ENCODE measurements at places on chromosomes 16 and 17. TPM values are rescaled to one million over a fixed set of nuclear protein-coding genes. Genes with fewer than 3 reads are reported as not detected.

NUP88 gene
- polyA plus RNA-seq: 55.3 TPM

DNAH3 gene
- 0.16 TPM for polyA plus RNA-seq

PER1 gene
- polyA plus RNA-seq: 27.2 TPM

C17orf107 gene
- polyA plus RNA-seq: 2.1 TPM

GAST gene
- 0.28 TPM for polyA plus RNA-seq

RNFT1 gene
- polyA plus RNA-seq: 31.9 TPM

CCL13 gene
- 1.0 TPM for polyA plus RNA-seq

ICAM2 gene
- 15.1 TPM for polyA plus RNA-seq

DNA sequence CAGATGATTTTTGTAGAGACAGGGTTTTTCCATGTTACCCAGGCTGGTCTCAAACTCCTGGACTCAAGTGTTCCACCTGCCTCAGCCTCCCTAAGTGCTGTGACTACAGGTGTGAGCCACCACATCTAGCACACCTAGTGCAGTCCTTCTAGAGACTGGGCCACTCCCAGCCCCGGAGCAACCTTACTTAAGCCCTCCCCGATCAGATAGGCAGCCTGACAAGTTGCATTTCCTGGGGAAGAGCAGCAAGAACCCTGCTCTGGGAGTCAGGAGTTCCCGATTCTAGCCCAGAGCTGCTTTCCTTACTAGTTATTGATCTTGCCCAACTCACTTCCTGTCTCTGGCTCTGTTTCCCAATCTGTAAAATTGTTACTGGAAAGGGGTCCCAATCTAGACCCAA, 7.0 kb upstream of the NAGLU start:
- peaks cover 19% of the 10 kb centered on the region for H3K4me1 ChIP-seq
- H3K36me3 ChIP-seq: no peaks in the 10 kb centered on the region
- H3K27me3 ChIP-seq: no peaks in the 10 kb centered on the region
- peak; percentile 53 for DNase-seq

DNA sequence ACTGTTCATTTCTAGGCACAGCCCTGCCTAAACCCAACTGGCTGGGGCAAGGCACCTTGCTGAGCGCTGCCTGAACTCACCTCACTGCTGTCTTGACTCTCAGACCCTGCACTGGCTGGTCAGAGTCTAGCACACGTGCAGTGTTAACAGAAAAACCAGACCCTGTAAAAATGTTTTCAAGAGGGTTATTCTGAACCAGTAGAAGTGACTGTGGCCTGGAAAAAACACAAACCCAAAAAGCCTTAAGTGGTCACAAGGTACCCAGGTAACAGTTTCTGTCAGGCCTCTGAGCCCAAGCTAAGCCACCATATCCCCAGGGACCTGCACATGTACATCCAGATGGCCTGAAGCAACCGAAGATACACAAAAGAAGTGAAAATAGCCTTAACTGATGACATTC, 6.1 kb upstream of the EIF4A3 start:
- no peak overlapping the region for H3K27ac ChIP-seq
- H3K27me3 ChIP-seq: no peaks in the 10 kb centered on the region
- no peaks in the 10 kb centered on the region for H3K36me3 ChIP-seq
- no peak overlapping the region for H3K4me3 ChIP-seq
- DNase-seq: no peak

- H3K4me3 ChIP-seq: no peak overlapping the region
- H3K36me3 ChIP-seq: no peaks in the 10 kb centered on the region
- H3K27ac ChIP-seq: no peak overlapping the region
- H3K4me1 ChIP-seq: peaks cover 10% of the 10 kb centered on the region
- peaks cover 57% of the 10 kb centered on the region for H3K27me3 ChIP-seq
Observed at GRCh38 chr17:3697103-3697476, 1.1 kb upstream of the P2RX5 start.

GRCh38 chr16:86768999-86769398, 190.7 kb downstream of the FOXL1 start:
- H3K4me3 ChIP-seq: no peak overlapping the region
- H3K4me1 ChIP-seq: no peaks in the 10 kb centered on the region
- H3K27me3 ChIP-seq: peaks cover 3% of the 10 kb centered on the region
- H3K36me3 ChIP-seq: no peaks in the 10 kb centered on the region

DNA sequence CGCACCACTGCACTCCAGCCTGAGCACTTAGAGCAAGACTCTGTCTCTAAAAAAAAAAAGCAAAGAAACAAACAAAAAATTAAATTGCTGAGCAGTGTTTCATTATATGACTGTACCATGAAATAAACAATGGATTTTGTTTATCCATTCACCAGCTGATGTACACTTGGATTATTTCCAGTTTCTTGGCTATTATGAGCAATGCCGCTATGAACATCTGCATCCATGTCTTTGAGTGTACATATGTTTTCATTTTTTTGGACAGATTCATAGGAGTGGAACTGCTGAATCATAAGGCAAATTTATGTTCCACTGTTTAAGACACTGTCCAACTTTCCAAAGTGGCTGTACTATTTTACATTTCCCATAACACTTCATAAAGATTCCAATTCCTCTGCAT, 8.0 kb downstream of the RNF157 start:
- H3K36me3 ChIP-seq: no peaks in the 10 kb centered on the region
- no peaks in the 10 kb centered on the region for H3K4me1 ChIP-seq
- H3K4me3 ChIP-seq: no peak overlapping the region
- DNase-seq: no peak
- no peaks in the 10 kb centered on the region for H3K27me3 ChIP-seq

DNA sequence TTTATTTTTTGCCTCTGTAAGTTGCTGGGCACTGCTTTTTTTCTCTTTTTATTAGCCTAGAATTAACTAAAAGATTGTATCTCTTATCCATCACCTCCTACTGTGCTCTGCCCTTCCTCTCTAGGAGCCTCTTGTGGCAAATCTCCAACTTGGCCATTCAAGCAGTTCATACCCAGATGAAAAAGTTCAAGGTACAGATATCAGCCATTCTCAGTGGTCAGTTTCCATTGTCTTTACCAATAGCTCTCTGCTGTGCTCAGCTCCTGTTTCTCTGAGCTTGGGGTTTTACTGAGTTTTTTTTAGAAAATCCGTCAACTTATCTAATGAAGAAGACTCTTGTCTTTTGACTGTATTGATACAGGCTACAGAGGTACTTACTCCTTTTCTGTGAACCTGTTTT, 15.6 kb downstream of the MOSMO start:
- no peaks in the 10 kb centered on the region for H3K36me3 ChIP-seq
- no peak for DNase-seq
- H3K4me1 ChIP-seq: no peaks in the 10 kb centered on the region
- H3K27ac ChIP-seq: no peak overlapping the region
- no peaks in the 10 kb centered on the region for H3K27me3 ChIP-seq
- H3K4me3 ChIP-seq: no peak overlapping the region

DNA sequence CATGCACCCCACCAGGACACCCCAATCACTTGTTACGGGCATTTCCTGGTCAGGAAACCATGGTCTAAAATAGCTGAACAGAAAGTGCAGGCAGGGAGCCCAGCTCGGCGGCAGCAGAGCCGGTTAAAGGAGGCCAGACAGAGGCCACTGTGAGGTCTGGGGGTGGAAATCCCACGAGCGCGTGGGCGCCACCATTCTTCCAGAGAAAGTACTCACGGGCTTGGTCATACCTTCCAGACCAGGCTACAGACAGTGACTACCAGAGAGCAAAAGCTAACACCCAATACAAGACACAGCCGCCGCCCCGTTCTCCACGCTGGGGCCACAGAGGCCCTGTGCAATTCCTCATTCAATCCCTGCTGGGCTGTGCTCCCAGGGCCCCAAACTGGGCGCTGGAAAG, 11.9 kb downstream of the CEP131 start:
- no peak overlapping the region for H3K27ac ChIP-seq
- no peaks in the 10 kb centered on the region for H3K27me3 ChIP-seq
- DNase-seq: no peak
- peaks cover 5% of the 10 kb centered on the region for H3K36me3 ChIP-seq

DNA sequence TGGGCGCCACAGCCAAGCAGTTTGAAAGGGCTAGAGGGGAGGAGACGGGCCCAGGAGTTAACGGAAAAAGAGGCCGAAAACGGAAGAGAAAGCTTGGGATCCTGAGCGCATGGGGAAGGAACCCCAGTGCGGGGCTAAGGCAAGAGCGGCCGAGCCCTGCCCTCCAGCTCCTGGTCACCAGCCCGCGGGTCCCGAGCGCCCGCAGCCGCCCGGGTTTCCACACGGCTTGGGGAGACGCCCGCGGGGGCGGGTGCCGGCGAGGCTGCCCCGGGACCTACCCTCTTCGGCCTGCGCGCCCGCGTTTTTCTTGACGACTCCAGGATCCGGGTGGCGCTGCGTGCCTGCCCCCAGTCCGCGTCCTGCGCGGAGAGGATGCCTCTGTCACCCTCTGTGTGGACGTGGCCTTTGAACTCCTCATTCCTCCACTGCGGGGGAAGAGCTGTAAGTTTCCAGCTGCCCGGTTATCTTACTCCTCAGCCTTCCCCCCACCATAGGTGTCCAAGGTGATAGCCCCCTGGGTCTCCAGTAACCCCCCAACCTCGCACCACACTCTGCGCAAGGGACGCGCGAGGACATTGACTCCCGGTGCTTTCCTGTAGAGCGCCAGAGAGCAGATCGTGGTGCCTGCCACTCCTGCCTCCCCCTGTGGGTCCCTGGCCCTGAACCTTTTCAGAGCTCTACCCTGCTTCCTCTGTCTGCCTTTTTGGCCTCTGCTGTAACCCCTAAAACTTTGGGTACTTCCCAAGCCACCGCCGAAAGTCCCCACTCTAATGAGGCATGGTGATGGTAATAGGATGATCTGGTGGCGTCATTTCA, 1.7 kb upstream of the CDH11 start:
- peaks cover 44% of the 10 kb centered on the region for H3K27me3 ChIP-seq
- peak overlapping the region; percentile 86 for H3K27ac ChIP-seq
- H3K4me1 ChIP-seq: peaks cover 22% of the 10 kb centered on the region
- no peaks in the 10 kb centered on the region for H3K36me3 ChIP-seq

DNA sequence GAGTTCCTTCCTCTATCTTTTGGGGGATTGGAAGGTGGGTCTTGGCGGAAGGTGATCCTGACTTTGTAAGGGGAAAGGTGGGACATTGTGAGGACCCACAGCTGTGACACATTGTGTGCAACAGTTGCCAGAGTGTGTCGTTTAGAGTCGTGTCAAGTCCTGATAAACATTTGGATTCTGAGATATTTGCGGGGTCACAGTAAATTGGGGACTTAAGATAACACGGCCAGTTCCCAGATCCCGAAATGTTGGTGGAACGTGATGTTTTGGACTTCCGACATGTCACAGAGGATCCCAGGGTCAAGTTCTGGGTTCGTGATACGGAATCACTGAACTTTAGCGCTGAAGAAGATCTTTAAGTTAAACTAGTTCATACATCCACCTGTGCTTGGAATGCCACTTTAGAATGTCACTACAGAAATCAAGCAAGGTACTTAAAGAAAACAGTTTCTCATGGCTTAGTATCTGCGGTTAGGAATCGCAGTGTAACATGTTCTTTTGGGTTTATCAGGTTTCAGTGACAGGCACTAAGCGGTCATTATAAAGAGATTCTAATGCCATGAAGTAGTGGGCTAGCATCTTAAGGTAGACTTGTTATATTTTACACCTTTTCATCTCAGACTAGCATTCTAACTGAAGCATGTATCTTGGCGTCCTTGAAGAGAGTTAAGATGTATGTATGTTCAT, 815 bp downstream of the ATAD5 start:
- DNase-seq: no peak
- H3K36me3 ChIP-seq: no peaks in the 10 kb centered on the region
- no peak overlapping the region for H3K27ac ChIP-seq
- H3K27me3 ChIP-seq: no peaks in the 10 kb centered on the region

DNA sequence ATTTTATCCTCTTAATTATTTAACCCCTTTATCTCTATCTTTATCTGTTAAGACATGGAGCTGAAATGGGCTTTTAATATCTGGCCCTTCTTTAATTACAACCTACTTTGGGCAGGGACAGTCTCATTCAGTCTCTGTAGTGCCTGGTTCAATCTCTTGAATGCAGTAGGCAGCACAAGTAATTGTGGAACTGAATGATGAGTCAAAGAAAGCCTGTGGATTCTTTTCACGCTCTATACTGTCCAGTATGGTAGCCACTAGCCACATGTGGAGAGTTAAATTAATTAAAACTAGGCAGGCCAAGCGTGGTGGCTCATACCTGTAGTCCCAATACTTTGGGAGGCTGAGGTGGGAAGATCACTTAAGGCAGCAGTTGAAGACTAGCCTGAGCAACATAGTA, 9.3 kb downstream of the BPTF start:
- peaks cover 4% of the 10 kb centered on the region for H3K36me3 ChIP-seq
- no peaks in the 10 kb centered on the region for H3K27me3 ChIP-seq
- no peak for DNase-seq
- peaks cover 6% of the 10 kb centered on the region for H3K4me1 ChIP-seq

DNA sequence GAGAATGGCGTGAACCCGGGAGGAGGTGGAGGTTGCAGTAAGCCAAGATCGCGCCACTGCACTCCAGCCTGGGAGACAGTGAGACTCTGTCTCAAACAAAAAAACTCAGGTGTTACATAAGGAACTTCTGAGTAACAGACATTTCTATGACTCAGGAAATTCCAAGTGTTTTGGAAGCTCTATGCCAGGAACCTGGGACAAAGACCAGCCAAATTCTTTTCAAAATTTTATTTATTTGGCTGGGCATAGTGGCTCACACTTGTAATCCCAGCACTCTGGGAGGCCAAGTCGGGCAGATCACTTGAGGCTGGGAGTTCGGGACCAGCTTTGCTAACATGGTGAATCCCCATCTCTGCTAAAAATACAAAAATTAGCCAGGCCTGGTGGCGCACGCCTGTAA, 5.2 kb upstream of the SH2B1 start:
- H3K27me3 ChIP-seq: no peaks in the 10 kb centered on the region
- H3K27ac ChIP-seq: no peak overlapping the region
- no peaks in the 10 kb centered on the region for H3K4me1 ChIP-seq
- H3K4me3 ChIP-seq: no peak overlapping the region
- H3K36me3 ChIP-seq: no peaks in the 10 kb centered on the region

- H3K27me3 ChIP-seq: no peaks in the 10 kb centered on the region
- no peak overlapping the region for H3K27ac ChIP-seq
- no peaks in the 10 kb centered on the region for H3K4me1 ChIP-seq
- H3K4me3 ChIP-seq: no peak overlapping the region
- DNase-seq: no peak
Observed at GRCh38 chr16:87328846-87329245, 11.7 kb upstream of the C16orf95 start.

GRCh38 chr16:72766506-72766905, 281.4 kb downstream of the ZFHX3 start:
- H3K4me1 ChIP-seq: no peaks in the 10 kb centered on the region
- H3K27ac ChIP-seq: no peak overlapping the region
- no peak for DNase-seq
- H3K36me3 ChIP-seq: no peaks in the 10 kb centered on the region

DNA sequence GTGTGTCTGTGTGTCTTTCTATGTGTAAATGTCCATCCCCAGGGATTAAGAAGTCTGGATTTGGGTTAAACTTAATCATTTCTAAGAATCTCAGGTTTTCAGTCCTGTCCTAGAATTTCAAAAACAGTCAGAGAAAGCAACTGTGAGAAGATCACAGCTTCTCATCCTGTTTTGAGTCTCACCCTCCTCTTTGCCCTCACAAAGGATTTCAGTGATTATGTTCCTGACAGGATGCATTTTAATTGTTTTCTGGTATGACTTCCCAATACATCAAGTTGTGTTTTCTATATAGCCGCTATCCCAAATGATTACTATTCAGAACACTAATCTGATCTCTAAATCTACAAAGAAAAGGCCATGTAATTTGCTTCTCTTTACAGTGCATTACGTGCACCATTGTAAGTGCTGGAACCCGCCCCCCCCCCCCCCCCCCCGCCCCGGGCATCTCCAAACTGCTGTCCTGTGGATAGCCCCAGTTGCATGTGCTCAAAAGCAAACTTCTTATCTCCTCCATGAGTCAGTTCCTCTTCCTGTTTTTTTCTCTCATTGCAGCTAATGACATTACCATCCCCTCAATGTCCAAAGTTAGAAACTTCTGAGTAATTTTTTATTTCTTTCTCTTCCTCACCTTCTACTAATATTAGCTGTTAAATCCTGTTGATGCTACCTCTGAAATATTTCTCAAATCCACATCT, 73.9 kb downstream of the CDH13 start:
- DNase-seq: no peak
- H3K36me3 ChIP-seq: no peaks in the 10 kb centered on the region
- H3K27me3 ChIP-seq: no peaks in the 10 kb centered on the region
- no peak overlapping the region for H3K27ac ChIP-seq

Data from large intestine (tissue), 12 donors.